ENCODE measurements at places on chromosomes 4 and X.

- DNase-seq, result no peak
These were observed 1210.6 kb downstream of the C4orf33 start for GRCh38 chr4:130306566-130306965.

GRCh38 chr4:109434007-109434971, 674 bp downstream of the SEC24B start:
- peak; percentile 24 for DNase-seq

DNA sequence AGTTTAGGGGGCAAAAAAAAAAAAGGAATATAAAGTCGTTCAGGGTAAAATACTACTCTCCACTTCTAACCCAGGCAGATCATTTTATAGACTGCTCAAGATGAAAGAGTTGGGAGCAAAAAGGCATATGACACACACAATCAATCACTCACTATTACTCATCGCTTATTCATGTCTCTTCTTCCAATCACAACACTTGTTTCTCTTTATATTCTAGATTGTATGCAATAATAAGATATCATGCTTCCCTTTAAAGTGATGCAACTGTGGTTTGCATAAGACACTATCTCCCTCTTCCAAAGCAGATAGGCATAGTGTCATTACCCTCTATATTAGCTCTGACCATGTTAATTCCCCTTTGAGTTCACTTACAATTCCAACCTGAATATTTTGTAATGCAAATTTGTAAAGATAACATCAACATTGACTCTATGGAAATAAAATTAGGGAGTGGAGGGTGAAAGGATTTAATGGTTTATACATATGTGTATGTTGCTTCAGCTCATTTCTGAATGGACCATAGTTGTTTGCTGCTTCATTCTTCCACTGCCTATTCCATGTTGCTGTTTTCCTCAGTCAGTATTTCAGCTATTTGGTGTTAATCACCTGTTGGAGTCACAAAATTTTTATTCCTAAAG, 154.9 kb upstream of the EPHA5 start:
- DNase-seq, result no peak

GRCh38 chrX:7132335-7133049, 15.0 kb upstream of the STS start:
- DNase-seq, result peak; percentile 24

- no peak for DNase-seq
These were observed 40.1 kb downstream of the UGT2B15 start for GRCh38 chr4:68630371-68630770.

DNA sequence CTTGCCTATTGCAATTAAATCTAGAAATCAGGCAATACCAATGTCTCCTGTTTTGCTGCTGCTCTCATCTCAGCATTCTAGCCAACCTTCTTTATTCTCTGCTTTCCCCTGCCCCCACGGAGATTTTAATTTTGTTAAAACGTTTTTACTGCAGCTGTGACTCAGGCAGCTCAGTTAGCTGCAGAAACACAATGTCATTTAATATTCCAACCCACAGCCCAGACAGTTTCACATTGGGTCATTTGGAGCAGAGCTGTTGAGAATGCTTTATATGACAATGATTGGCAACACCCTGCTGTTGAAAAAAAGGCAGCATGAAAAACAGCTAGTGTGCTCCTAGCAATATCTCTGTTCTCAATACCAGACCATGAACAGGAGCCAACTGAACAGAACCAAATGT, 12.6 kb upstream of the SLC10A4 start:
- no peak for DNase-seq

GRCh38 chr4:144647095-144647561, 1.2 kb downstream of the HHIP start:
- DNase-seq, result no peak

DNA sequence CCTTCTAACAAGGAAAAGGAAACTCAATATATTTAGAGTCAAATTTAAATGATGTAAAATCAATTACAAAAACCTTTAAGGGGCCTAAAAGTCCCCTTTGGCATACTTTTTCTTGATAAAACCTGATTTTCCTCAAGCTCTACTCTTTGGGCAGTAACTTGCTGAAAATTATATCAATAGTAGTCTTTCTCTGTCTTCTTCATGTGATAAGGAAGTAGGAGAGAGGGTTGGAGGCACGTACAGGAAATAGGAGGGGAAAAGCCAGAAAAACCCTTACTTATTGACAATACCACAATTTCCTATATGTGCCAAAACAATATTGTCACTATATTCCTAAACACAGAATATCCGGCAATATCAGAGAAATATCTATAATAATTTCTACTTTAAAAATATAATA, 9.6 kb downstream of the RHOH start:
- DNase-seq, result peak; percentile 61

GRCh38 chrX:106404512-106404911, 207.3 kb upstream of the RADX start:
- no peak for DNase-seq

DNA sequence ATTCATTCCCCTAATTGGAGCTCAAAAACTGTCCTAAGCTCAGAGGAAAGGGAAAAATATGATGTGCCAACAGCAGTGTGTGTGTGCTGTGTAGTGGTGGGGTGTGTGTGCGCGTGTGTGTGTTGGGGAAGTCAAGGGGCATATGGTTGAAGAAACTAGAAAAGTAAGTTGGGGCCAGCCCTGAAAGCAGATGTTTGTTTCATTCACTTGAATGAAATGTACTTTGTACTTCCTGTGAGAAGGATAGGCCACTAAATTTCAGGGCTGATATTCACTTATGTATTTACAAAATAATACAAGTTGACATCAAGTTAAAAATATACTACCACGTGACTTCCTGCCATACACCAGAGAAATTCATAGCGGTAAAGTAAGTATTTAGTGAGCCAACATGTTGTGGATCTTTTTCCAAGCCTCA, 151.3 kb upstream of the JADE1 start:
- DNase-seq, result no peak

- no peak for DNase-seq
These were observed 46.1 kb downstream of the EVC start for GRCh38 chr4:5757091-5757490.

DNA sequence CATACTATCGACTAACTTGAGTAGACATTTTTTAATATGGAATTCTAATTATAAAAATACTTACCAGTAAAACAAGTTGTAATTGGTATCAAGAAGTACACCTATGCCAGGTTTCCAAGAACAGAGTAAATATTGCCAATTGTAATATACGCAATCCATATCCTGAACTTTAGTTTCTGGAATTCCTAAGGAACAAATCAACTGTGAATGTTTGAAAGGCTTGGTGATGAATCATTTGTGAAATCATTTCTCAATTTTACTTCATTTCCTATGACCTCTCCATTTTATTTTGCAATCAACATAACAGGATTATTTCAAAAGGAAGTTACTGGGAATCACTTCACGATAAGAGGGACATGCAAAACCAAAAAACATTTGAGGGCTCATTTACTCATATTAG, 3.7 kb downstream of the IL13RA2 start:
- DNase-seq, result no peak

- no peak for DNase-seq
These were observed 176.4 kb downstream of the IL1RAPL2 start for GRCh38 chrX:104742355-104742754.

GRCh38 chrX:55129361-55129760, 40.5 kb downstream of the PAGE2 start:
- DNase-seq, result no peak

DNA sequence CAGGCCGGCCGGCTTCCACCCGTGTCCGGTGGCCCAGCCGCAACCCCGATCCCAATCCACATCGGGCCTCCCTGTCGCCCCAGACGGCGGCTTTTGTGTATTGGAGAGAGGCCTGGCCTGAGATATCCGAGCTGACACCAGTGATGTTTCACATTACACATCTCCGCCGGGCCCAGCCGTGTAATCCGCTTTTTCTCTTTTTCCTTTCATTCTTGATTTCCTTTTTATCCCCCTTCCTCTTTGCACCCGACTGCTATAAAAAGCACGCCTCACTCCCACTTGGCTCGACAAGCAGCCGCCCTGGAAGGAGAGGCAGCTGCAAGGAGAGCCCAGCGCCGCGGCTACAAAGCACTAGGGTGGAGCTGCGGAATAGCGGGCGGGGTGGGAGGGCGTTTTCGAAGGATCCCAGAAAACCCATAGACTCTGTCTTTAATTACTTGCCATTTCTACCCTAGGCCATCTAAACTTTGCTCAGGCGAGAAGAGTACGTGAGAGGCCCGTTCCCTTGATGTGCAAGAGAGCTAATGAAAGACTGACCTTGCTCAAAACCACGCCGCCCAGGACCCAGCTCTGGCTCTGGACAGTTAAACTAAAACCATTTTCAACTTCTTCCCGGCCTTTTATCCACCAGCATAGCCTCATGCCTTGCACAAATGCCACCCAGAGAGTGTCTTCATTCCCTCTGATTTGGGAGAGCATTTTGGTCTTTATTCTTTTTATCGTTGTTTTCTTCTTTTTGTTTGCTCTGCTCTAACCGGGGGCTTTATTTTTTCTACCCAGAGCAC, 3.2 kb downstream of the PITX2 start:
- no peak for DNase-seq

DNA sequence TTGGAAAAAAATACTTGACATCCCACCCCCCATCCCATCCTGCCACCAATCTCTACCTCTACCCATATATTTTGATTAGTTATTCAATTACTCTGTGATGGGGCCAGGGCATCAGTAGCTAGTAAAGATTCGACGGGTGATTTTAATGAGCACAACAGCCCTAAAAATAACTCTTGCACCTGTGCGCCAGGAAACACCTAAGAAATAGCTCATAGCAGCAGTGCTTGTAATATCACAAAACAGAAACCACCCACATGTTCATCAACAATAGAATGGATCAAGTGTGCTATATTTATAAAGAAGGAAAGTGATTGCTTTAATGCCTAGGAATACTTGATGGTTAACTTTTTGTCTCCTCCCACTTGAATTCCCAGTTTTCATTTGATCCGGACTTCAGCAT, 225.6 kb upstream of the LCORL start:
- DNase-seq, result no peak

DNA sequence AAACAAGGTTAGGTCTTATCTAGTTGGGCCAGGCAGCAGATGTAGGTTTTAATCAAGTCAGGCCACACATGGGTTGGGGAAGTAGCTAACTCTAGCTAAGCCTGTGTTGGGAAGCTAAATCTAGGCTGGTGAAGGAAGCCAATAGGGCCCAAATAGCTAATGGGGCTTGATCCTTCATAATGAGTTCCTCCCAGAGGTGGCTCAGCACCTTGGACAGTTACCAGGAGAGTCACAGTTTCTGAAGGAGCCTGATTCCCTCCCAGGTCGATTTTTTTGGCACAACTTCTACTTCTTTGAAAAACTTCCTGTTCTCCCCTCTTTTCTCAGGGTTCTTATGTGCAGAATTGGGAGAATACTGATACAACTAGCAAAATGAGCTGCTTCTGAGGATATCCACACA, 242.5 kb upstream of the PRPS2 start:
- DNase-seq, result no peak

Data from CD4-positive, alpha-beta T cell treated with Interleukin-17A for 1 hour (primary cell).